Posterior vena cava (tissue), 2 donors: ENCODE measurements at places on chromosomes 12 and 14. TPM values are rescaled to one million over a fixed set of nuclear protein-coding genes. Genes with fewer than 3 reads are reported as not detected.

GRCh38 chr12:112096667-112097066, 11.9 kb downstream of the NAA25 start:
- DNase-seq, result no peak

GRCh38 chr14:103111232-103111868, 11.9 kb upstream of the TNFAIP2 start:
- DNase-seq, result no peak

DNA sequence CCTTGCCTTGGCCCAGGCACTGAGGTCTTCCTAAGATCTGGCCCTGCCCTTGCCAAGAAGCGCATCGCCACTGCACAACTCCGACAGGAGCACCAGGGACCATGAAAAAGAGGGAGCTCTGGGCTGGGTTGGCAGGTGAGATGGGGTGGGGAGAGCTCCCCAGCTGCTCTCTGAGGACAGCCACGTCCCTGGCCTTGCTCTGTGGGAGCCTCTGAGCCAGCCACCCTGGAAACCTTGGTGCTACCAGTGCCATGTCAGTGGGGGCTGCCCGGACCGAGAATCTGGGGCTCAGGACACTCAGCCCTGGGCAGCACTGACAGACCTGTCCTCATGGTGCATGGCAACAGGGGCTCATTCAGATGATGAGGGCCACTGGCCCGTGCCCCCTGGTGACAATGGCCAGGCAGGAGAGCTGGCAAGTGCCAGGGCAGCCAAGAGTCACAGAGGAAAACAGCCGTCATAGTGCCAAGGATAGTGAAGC, 134.8 kb downstream of the ZFP36L1 start:
- DNase-seq, result no peak

DNA sequence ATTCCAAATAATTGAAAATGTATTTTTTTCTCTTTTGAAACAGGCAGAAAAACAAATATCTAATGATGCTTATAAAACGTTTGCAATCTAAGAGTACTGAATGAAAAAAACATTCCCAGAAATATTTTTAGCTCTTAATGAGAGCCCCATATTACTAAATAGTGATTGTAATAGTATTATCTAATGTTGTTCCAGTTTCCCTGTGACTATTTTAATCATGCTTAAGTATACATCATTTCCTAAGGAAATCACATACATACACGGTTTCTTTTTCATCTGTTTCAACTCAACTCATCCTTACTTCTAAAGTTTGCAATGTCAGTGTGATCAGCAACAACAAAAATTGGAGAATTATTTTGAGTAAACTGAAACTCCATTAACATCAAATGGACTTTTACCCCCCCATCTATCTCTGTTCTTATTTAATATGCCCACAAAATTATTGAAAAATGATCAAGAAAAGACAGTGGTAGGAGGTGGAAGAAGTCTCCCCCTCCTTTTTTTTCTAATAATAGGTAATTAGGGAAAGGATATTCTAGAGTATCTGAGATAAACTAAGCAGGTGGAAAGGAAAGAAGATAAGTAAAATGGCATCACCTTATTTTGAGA, 530.1 kb upstream of the ATP2B1 start:
- DNase-seq, result no peak

DNA sequence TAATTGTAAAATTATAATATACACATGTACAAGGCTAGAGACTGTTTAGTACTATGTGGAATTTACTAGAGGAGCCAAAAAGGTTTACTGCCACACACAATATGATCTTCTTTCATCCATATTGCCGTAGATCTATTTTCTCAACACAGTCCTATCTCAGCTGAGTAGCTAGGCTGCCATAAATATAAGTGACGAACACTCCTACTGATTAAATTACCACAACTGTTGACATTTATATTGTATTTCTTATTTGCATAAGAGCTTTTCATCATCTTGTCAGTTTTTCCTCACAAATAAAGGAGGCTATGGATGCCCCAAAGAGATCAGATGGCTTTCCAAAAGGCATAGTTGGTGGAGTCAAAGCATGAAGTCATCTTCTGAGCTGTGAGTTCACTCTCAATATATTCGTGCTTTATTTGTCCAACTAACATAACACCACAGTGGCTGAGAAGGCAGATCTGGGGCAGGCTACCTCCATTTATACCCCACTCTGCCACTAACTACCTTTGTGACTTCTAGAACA, 78.6 kb downstream of the CCDC59 start:
- no peak for DNase-seq

GRCh38 chr12:13436182-13436581, 239.7 kb downstream of the EMP1 start:
- no peak for DNase-seq

CD4 gene
- total RNA-seq, result 36.0 TPM

DNA sequence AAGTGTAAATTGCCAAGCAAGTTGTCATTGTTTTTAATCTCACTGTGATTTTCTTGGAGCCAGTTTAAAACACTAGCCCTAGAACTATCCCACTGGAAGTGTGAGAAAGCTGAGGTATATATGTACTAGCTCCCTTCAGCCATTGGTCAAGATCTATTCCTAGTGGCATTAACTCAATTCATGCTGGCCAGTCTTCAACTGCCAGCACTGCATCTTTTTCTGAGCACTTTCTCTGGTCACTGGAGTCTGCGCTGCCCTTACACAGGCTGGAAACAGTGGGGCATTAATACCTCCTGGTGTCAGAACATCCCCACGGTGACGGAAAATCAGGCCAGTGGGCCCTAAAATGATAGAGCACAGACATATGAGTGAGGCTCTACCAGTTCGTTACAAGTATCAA, 4.0 kb upstream of the NOVA1 start:
- no peak for DNase-seq
